Keratinocyte (primary cell): ENCODE measurements at places on chromosomes 16 and 17.

DNA sequence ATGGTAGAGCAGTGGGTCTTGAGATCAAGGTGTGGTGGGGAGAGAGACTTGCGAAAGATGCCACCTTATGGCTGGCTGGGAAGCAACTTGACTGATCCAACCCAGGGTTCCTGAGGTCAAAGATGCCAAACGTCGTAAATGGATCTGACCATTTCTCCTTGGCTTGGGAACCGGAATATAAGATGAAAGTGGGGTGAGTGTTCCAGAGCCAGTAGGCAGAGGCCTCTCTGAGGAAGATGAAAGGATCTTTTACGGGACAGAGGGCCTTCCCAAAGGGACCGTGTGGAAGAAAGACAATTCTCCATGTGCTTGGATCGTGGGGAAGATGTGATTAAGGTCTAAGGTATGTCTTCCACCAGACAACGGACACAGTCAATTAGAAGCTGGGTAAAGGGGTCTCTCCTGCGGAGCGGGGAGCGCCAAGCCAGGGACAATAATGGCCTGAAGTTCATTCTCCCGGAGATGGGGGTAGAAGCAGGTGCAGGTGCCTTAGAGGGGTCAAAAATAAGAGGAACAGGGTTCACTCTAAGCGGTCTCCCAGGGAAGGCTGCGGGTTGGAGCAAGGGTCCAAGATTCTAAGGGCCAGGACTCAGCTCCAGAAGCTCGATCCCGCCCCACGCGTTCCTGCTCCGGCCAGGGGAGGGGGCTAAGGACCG lies 800 bp downstream of the FXR2 start:
- no peak for DNase-seq

DNA sequence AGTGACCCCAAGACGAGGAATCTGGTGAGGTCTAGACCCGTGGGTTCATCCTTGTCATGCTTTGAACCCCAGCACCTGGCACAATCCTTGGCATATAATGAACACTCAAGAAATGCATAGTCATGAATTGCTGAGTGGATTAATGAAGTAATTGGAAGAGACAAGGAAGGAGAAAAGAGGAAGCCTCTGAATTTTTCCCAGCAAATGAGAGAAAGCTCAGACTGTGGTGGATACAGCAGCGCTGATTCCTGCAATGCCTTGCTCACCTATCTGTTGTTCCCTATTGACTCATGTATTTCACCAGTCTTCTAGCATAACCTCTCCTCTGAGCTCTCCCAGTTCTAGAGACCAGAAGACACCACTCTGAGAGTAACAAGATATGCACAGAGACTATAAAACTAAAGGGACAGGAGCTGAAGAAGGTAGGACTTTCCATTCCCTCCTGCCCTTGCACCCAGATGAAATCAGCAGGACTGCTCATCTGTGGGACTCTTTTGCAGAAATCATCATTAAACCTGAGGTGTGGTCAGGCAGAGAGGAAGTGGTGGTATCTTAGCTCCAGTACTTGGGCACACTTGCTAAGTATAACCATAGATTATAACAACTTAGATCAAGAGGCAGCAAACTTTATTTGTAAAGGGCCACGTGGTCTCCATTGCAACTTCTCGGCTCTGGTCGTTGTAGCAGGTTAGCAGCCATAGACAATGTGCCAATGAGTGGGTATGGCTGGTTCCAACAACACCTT lies 102.8 kb downstream of the MAF start:
- no peak for DNase-seq

- no peak for DNase-seq
Observed at GRCh38 chr17:72937707-72938106, 154.8 kb downstream of the SLC39A11 start.

DNA sequence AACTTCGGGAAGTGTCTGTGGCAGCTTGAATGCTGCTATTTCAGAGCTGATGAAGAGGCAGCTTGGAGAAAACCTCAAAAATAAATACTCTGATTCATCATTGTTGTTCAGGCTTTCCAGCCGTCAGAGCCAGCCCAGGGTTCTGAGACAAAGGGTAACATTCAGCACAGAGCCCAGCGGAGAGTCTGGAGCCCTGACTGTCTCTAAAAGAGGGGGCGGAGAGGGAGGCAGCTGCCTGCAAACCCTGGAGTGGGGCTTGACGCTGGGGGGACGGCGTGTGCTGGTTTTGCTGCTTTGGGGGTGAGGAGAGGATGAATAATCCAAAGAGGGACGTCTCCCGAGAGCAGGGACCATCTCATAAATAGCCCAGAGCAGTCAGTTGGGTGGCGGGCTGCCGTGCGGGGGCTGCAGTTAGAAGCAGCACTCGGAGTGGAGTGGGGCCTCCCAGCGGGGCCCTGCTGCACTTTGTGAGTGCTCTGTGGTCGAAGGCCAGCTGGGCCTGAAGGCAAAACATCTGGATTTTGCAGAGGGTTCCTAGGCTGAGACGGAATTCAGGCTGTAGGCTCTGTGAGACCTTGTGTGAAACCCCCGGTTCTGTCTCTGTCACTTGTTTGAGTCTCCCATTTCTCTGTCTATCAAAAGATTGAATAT lies 237.8 kb downstream of the PRKCA start:
- DNase-seq: no peak

- no peak for DNase-seq
Observed at GRCh38 chr16:62130101-62130500, 93.9 kb upstream of the CDH8 start.

DNA sequence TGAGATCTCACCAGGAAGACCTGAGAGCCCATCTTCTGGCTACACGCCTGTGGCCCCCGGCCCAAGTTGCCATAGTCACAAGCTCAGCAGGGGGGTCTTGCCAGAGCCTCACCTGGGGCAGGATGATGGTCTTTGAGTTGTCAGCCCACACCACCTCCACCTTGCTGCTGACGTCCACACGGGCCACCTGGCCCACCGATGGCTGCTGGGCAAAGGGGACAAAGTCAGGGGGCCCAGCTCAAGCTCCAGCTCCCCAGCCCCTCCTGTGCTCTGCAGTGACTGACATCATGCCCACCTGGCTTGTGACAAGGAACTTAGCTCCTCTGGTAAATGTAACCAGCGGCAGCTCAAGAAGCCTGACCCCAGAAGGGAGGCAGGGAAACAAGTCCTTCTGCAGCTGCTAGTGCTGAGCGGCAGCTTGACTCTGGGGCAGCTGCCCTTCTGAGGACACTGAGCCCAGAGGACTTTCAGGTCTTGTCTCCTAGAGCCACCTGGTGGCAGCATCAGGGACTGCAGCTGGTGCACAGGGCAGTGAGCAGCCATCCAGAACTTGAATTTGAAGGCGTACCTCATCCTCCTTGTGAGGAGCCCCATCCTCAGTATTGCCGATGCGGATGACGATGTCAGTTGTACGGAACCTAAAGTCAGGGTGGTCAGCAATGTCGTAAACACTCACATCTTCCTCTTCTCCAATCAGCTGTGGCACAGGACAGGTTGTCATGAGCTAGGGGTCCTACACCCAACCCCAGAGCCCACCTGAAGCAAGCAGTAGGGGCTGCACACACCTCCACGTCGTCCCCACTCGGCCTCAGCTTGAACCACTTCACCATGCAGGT lies 13.5 kb downstream of the SPHK1 start:
- peak; percentile 45 for DNase-seq

DNA sequence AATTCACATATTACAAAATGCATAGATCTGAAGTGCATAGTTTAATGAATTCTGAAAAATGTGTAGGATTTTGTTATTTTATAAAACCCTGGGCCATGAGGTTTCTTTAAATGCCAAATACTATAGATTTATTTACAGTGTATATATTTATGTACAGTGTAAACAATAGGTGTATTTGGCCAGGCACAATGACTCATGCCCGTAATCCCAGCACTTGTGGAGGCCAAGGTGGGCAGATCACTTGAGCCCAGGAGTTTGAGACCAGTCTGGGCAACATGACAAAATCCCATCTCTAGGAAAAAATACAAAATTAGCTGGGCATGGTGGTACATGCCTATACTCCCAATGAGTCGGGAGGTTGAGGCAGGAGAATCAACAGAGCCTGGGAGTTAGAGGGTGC lies 249.4 kb downstream of the PRKCA start:
- DNase-seq: no peak

GRCh38 chr17:3011891-3012290 lies 51.5 kb downstream of the OR1D5 start:
- no peak for DNase-seq

DNA sequence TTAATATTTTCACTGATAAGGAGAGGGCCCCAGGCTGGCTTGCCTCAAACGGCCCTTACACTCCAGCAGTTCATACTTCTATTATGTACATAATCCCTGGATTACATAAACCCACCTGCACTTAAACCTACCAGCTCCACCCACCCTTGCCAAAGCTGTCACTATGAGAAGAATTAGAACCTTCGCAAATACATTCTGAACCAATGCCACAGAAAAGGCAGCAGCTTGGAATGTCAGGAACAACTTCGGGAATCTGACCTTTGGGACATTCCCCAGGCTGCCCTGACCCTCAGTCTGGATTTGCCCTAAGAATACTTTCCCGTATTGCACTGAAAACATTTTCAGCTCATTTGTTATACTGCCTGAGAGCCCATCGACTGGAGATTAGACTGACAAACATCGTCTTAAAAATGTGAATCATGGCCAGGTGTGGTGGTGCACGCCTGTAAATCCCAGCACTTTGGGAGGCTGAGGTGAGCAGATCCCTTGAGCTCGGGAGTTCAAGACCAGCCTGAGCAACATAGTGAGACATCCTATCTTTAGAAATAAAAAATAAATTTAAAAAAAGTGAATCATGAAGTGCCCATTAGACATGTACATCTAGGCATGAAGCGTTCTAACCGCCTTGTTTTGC lies 21.0 kb upstream of the SEC14L1 start:
- DNase-seq: no peak

GRCh38 chr16:54935266-54935968 lies 4.8 kb downstream of the IRX5 start:
- DNase-seq: no peak

DNA sequence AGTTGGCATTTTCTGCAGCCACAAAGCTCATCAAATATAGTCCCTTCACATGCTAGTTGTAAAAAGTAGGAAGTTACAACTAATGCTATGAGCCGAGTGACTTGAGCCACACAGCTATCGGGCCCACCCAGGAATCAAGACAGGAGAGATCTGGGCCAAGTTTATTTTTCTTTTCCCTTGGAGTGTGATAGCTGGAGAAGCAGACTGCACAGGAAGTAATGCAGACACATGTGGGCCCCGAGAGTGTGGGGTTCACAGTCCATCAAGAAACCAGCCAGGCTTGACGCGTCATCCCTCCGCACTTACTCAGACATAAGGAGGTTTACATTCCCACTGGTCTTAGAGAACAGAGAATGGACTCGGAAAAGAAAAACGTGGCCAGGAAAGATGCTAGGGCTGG lies 403.1 kb upstream of the CDH11 start:
- no peak for DNase-seq

- no peak for DNase-seq
Observed at GRCh38 chr17:74744349-74744713, 4.1 kb upstream of the NHERF1 start.

DNA sequence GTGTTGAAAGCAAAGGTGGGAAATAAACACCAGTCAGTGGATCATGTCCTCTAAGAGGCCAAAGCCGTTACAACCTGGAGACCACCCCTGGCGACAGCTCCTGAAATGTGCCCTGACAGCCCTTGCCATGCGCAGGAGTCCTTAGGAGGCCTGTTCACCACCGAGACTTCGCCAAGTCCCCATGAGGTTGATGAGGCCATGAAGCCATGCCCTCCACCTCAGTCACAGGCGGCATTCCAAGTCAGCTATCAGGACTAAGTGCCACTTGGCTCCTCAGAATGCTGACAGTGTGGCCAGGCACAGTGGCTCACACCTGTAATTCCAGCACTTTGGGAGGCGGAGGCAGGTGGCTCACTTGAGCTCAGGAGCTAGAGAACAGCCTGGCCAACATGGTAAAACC lies 27.1 kb downstream of the ADAM11 start:
- DNase-seq: no peak

GRCh38 chr17:74272731-74273201 lies 1.3 kb upstream of the DNAI2 start:
- DNase-seq: no peak

DNA sequence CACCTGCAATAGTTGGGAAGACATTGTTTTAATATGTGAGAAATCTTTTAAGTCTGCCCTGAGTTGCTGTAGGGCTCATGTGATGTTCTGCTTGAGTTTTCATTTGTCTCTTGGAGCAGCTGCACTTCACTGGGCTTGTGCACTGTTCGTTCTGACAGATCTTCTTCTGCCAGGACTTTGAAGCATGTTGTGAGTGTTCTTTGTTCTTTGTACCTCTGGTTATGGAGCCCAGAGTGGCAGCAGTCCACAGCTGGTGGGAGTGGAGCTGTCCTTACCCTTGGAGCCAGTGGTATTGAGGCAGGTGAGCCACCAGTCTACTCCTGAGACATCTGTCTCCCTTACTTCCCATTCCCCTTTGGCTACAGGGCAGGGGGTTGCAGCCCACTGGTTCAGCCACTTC lies 64.6 kb downstream of the GNAO1 start:
- DNase-seq: no peak

- DNase-seq: no peak
Observed at GRCh38 chr17:62995377-62995885, 29.4 kb downstream of the TANC2 start.

GRCh38 chr17:44307387-44308186 lies 814 bp upstream of the RUNDC3A start:
- DNase-seq: no peak

DNA sequence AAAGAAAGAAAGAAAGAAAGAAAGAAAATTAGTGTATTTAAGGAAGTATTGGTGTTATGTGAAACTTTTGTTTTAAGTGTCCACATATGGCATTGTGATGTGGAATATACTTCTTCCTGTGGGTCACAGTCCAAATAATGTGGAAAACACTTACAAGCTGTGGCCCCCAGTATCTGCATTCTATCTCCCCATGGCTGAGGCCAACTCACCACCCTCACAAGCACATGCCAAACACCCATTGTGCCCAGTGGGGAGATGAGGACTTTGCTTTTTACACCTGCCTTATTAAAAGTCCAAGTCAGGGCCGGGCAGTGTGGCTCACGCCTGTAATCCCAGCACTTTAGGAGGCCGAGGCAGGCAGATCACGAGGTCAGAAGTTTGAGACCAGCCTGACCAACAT lies 4.0 kb upstream of the P2RX5 start:
- no peak for DNase-seq

- no peak for DNase-seq
Observed at GRCh38 chr16:70589998-70590471, 56.3 kb upstream of the IL34 start.

GRCh38 chr17:64273006-64273405 lies 9.9 kb upstream of the TEX2 start:
- no peak for DNase-seq

- DNase-seq: no peak
Observed at GRCh38 chr17:78748730-78749317, 33.2 kb downstream of the CYTH1 start.

DNA sequence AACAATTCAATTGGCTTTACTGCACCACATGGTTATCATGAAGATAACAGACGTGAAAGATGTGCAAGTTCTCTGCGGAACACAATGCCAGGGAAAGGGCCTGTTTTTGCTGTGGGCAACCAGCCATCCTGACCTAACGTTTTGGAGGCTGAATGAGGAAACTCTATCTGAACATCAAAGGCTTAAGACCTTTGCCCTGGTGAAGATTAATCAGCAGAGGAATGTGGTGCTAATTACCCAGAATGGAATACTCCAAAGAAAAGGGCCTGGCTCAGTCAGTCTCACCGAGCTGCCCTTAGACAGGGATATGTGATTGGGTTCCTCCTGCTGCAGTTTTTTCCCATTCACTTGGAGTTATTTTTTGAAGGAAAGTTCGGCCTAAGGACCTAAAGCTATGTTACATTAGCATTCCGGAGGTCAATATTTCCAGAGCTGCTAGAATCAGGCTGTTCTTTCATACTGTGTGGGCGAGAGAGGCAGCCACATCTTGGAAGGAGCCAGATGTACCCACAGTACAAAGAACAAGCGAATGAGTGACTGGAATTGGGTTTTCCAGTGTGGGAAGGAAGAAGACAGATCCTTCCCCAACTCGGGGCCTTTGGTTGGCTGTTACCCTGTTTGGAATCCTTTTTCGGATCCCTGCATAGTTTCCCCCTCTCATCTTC lies 15.5 kb downstream of the ASIC2 start:
- DNase-seq: no peak
